Right ventricle myocardium superior (tissue), 1 donor: ENCODE measurements at places on chromosomes 1 and 21. TPM values are rescaled to one million over a fixed set of nuclear protein-coding genes. Genes with fewer than 3 reads are reported as not detected.

GRCh38 chr21:25313829-25314228, 293.5 kb downstream of the MRPL39 start:
- no peak for DNase-seq

GRCh38 chr21:28337315-28337714, 655.4 kb downstream of the LTN1 start:
- DNase-seq = no peak

DYNLT5 gene
- 4.6 TPM for total RNA-seq

AGT gene
- 56.2 TPM for total RNA-seq

SH2D1B gene
- total RNA-seq = 0.16 TPM

IGSF3 gene
- 17.5 TPM for total RNA-seq
